Brain (organoid and tissue), 16 donors: ENCODE measurements at places on chromosomes 11 and 22.

GRCh38 chr22:16783930-16784354 is 41.3 kb downstream of the XKR3 start:
- DNase-seq, result no peak

DNA sequence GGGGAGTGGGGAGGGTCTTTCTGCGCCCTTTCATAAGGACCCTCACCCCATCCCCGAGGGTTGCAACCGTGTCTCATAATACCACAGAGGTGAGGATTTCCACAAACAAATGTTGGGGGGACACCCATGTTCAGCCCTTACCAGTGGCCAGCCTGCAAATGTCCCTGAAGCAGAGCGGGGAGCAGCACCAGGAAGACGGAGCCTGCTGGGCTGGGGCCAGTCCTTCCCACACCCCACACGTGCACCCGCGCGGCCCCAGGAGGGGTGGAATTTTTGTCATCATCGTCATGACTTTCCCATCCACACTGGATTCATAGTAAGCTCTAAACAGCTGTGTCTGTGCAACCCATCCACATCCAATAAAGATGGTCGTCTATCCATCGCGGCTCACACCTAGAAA is 409.8 kb downstream of the BRD1 start:
- no peak for DNase-seq

- DNase-seq, result no peak
Measured at GRCh38 chr22:31569126-31569525, 72.8 kb downstream of the SFI1 start.

- DNase-seq, result peak; percentile 31
Measured at GRCh38 chr11:3849297-3849874, 6.1 kb upstream of the STIM1 start.

DNA sequence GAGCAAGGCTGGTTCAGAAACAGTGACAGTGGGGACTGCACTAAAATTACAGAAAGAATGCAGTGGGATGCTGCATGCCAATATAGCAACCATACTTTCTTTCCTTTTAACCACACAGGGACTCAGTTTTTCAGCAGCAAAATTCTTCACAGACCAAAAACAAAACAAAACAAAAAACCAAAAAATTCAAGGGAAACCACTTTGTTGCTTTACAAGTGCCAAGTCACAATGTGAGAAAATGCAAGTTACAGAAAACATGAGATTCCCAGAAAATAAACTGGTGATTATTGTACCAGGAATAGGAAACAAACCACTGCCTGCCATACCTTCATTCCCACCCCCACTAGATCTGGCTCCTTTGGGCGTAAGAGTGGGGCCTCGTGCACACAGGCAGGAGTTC is 52.6 kb downstream of the TENM4 start:
- no peak for DNase-seq

DNA sequence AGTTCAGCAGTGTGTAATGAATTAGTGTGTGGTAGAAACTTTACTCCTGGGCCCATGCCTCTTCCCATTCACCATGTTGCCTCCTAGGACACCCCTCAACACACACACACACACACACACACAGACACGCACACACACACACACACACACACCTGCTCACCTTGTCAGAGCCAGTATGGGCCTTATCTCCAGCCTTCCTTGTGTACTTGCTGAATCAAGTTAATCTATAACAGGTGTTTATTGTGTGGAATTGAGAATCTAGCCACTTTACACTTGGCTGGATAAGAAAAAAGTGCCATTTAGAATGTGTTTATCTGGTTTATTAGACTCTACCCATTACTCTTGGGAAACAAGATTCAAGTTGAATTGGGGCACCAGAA is 14.5 kb upstream of the ZDHHC13 start:
- no peak for DNase-seq

DNA sequence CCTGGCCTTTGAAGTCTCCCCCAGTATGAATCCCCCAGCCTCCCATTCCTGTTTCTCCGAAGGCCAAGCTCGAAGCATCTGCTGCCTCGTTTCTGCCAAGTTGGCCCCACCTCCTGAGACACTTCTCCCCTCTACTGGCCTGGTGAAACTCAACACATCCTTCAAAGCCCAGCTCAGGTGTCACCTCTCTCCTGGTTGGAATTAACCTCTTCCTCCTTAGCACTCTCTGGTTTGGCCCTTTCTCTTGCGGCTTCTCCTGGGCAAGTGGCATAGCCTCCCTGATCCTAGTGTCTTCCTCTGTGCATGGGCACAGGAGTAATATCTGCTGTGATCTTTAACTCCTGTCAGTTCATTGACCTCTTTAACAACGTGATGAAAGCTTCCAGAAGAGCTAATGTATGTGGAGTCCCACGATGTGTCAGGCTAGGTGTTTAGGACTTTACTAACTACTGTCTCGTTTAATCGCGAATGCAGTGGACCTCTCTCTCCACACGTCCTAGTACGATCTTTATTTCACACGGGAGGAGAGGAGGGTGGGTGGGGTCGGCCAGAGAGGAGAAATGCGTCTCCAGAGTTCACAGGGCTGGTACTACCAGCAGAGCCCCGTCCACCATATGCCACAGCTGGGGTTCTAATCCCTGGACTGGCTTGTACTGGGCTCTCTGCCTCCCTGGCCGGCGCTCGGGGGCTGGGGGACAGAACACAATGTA is 826 bp upstream of the PTPRJ start:
- peak; percentile 46 for DNase-seq

DNA sequence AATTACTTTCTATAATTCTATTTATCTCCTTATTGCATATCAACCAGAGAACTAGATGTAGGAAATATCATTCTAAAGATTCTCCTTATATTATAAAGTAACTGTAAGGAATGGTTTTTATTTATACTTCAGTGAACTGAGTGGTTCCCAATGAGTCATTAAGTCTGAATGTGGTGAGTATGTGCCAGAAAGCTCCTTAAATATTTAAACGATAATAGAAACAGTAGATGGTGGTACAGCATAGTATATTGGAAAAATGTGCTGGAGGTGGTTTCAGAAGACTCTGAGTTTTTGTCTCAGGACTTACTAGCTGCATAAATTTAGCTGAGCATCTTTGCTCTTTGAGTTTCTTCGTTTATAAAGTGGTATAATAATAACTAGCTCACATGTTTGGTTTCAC is 653.5 kb downstream of the FAM181B start:
- no peak for DNase-seq

DNA sequence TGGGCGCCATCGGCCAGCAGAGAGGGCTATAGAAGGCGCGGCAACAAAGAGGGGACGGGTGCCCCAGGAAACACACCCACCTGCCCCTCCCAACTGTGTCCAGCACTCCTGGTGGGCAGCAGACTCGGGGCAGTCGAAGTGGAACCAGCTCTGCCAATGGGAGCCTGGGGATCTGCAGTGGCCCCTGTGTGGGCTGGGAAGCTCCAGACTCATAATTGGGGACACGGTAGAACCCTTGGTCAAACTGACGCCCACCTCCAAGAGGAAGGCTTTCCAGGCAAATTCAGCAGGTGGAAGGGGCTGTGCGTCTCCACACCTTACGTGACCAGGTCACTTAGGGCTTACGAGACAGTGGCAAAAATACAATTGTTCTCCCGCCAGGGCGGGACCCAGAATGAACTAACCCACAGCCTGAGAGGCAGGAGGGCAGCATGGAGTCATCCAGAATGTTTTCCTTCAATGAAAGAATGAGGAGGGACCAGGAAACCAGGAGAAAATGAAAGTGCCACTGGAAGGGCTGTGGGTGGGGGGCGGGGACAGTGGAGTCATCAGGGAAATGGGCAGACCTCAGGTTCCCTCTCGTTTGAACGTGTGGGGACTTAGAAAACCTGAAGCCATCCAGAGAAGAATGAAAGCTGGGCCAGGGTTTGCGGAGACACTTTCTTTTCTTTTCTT is 53.2 kb upstream of the SHANK2 start:
- DNase-seq, result no peak

- DNase-seq, result no peak
Measured at GRCh38 chr11:120840661-120841060, 183.2 kb upstream of the TBCEL start.

DNA sequence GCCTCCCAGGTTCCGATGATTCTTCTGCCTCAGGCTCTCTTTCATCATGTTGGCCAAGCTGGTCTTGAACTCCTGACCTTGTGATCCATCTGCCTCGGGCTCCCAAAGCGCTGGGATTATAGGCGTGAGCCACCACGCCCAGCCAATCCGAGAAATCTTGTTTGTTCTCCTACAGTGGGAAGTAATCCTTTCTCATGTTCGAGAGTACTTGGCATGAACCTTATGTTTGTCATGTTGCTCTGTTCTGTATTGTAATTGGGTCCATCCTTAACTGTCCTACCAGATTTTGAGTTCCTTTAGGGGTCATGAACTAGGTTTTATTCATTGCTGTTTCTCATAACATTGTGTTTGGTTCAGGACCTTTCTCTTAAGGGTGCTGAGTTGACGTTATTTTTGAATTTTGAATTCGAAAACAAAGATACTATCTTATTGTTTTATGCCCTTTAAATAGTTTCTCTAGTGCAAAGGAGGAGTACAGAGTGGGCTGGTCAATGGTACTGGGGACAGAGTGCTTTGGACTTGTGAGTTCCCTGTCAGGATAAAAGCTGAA is 113.4 kb upstream of the RRM1 start:
- no peak for DNase-seq

GRCh38 chr11:44159848-44160721 is 64.6 kb downstream of the EXT2 start:
- no peak for DNase-seq

GRCh38 chr11:113664069-113664980 is 41.8 kb downstream of the TMPRSS5 start:
- DNase-seq, result no peak

GRCh38 chr22:37898441-37899181 is 7.5 kb upstream of the MICALL1 start:
- DNase-seq, result no peak

DNA sequence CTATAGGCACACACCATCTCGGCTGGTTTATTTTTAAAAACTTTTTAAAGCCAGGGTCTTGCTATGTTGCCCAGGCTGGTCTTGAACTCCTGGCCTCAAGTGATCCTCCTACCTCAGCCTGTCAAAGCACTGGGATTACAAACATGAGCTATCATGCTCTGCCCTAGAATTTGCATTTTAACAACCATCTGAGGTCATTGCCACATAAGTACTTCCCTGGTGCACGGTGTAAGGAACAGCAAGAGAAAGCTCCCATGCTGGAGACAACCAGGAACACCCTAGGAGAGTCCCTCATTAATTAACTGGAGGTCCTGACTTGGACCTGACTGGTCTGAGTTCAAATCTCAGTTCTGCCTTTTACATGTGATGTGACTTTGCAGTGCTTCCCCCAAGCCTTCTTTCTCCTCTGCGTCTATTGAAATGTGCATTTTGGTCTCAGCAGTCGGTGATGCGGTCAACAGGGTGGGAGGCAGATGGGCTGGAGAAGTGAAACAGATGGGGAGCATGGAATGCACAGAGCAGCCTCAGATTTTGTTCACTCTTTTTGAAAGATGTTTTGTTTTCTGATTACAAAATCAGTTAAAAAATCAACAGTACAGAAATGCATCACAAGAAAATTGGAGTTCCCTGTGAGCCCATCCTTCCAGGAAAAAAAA is 146.5 kb downstream of the MYO18B start:
- peak; percentile 50 for DNase-seq

- no peak for DNase-seq
Measured at GRCh38 chr22:29511126-29511862, 31.3 kb downstream of the NEFH start.

DNA sequence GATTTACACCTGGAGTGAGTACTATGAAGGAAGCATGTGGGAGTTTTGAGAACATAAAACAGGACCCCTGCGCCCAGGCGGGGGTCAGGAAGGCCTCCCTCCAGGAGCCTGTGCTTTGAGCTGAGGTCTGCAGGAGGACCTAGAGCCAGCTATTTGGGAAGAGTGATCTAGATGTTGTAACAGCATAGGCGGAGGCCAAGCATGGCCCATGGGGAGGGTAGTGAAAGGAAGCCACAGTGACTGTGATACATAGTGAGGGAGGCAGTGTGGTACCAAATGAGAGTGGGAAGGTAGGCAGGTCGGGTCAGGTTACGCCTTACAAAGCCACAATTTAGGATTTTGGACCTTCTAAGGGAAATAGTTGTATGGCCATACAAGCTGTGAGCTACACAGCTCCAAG is 147.5 kb downstream of the PARVA start:
- no peak for DNase-seq

DNA sequence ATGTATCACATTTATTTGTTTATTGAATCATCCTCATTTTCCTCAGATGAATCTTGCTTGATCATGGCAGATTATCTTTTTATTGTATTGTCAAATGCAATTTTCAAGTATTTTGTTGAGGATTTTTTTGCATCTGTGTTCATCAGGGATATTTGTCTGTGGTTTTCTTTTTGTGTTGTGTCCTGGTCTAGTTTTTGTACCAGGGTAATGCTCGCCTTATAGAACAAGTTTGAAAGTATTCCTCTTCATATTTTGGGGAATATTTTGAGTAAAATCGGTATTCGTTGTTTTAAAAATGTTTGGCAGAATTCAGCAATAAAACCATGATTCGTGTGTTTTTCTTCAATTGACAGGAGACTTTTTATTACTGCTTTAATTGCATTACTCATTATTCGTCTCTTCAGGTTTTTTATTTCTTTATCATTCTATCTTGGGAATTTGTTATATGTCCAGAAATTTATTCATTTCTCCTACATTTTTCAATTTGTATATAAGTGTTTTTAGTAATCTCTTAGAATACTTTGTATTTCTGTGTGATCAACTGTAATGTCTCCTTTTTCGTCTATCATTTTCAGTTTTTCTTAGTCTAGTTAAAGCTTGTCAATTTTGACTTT is 113.4 kb upstream of the SERPIND1 start:
- DNase-seq, result no peak

DNA sequence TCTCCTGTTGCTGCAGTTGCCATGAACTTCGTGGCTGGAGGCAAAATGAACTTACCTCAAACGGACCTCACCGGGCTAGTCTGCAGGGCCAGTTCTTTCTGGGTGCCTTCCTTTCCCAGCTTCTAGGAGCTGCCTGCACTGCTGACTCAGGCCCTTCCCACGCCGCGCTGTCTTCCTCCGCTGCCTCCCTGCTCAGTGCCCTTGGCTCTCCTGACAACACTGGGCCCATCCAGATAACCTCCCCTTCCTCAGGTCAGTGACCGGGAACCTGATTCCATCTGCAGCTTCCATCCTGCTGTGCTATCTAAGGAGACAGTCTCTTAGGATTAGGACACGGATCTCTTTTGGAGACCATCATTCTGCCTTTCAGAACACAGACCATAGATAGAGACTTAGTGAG is 19.3 kb downstream of the MOB2 start:
- DNase-seq, result no peak

GRCh38 chr22:19852177-19852781 is 2.4 kb downstream of the GNB1L start:
- DNase-seq, result no peak

- DNase-seq, result no peak
Measured at GRCh38 chr11:36186340-36187175, 102.7 kb downstream of the COMMD9 start.

DNA sequence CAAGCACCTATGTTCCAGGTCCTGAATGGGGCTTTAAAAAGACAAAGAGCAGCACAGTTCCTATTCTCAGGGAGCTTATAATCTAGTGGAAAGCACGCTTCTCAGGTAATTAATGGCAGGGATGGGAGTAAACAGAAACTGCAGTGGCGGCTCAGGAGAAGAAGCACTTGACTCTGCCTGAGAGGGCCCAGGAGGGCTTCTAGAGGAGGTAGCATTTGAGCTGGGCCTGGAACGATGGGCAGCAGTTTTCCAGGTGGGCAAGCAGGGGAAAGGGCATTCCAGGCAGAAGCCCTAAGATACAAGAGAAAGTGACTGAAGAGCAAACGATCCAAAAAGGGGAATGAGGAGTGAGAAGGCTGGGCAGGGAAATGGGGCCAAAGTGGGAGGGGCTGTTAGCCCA is 37.1 kb upstream of the CHST1 start:
- no peak for DNase-seq
